ENCODE measurements at places on chromosomes 12 and 14.

- no peak for DNase-seq
Observed at GRCh38 chr14:99524091-99524661, 43.0 kb downstream of the CCNK start.

- DNase-seq = no peak
Observed at GRCh38 chr12:57803319-57803893, 15.1 kb downstream of the AVIL start.

- DNase-seq = no peak
Observed at GRCh38 chr12:31456562-31456961, 130.6 kb upstream of the SINHCAF start.

- no peak for DNase-seq
Observed at GRCh38 chr12:53590652-53591051, 35.5 kb downstream of the ATF7 start.

GRCh38 chr12:53624458-53624857 lies 1.7 kb downstream of the ATF7 start:
- no peak for DNase-seq

GRCh38 chr14:73146111-73146510 lies 9.8 kb downstream of the PSEN1 start:
- no peak for DNase-seq

- DNase-seq = no peak
Observed at GRCh38 chr12:89194683-89195082, 157.6 kb downstream of the DUSP6 start.

DNA sequence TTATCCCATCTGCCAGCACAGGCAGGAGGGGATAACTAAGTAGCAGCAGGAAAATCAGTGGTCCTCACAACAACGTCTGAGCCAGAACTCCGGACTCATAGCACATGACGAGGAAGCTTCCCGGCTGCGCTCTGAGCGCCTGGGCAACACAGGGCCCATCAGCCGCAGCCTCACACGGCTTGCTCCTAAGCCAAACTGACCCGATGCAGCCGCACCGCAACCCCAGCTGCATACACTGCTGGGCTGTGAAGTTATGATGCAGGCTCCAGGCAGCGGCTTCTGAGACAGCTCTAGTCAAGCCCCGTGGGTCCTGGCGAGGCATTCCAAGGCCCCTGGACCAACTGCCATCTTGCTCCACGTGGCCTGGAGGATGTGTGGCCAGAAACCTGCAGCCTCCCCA lies 28.1 kb downstream of the ZFYVE21 start:
- no peak for DNase-seq

DNA sequence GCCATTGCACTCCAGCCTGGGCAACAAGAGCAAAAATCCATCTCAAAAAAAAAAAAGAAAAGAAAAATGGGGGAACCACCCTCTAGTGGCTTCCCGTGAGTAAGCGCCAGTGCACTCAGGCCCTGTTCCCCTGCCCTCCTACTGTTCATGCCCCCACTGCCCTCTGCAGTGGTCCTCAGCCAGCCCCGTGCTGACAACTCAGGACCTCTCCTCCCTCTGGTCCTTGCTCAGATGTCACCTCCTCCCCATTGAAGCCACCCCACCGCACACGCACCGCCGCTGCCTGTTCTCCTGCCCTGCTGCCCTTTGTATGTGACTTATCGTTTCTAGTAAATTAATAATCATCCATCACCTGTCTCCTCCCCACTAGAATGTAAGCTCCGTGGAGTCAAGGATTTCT lies 58.8 kb upstream of the DYNC1H1 start:
- DNase-seq = no peak

DNA sequence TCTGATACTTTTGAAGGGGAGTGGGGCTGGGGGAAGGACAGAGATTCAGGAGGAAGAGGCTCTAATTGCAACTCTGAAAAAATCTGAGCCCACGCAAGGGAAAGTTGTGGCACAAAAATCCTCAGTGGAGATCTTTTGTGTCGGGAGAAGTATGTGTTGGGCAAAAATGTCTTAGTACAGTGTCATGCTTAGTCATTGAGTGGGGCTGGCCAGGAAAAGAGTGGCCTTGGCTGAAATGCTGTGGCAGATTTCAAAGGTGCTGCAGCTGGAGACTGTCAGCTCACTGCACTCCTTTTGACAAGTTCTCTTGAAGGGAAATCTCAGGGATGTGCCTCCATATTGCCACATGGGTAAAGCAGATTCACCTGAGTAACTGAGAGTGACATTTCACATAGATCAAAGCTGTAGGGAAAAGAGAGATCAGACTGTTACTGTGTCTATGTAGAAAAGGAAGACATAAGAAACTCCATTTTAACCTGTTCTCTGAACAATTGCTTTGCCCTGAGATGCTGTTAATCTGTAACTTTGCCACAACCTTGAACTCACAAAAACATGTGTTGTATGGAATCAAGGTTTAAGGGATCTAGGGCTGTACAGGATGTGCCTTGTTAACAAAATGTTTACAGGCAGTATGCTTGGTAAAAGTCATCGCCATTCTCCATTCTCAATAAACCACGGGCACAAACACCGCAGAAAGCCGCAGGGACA lies 36.0 kb upstream of the GLIPR1 start:
- no peak for DNase-seq

DNA sequence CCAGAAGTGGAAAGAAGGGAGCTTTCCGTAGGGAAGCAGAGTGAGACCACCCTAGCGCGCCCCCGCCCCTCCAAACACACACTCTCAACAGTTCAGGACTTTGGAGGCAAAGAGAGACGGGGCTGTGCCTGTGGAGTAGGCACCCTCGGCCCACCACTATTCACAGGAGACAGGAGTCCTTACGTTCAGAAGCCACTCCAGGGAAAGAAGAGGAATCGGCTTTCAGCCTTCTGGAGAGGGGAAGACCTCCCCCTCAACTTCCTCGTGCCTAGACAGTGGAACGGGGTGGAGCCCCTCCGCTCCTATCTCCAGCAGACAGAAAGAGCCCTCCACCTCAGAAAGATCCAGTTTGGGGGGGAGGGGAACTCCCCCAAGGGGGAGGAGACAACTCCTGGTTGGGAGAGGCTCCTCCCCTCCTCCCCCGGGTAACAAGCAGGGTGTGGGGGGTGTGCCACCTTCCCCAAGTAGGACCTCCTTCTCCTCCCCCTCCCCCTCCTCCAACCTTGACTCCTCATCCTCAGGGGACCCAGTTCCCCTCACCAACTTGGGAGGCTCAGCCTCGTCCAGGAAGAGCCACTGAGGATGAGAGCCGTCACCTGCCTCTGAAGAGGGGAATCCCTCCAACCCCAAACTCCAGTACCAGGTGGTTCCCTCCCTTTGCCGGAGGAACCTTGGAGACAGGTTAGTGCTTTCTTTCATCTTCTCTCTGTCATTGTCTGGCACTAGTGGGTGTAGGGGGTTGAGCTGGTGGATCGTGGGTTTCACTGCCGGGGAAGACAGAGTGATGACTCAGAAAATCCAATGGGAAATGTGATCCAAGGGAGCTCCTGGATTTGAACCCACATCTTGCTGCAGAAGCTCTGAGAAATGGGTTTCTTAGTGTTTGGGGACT lies 883 bp downstream of the FOXJ2 start:
- DNase-seq = no peak

- DNase-seq = no peak
Observed at GRCh38 chr12:107125833-107126232, 32.5 kb upstream of the CRY1 start.

DNA sequence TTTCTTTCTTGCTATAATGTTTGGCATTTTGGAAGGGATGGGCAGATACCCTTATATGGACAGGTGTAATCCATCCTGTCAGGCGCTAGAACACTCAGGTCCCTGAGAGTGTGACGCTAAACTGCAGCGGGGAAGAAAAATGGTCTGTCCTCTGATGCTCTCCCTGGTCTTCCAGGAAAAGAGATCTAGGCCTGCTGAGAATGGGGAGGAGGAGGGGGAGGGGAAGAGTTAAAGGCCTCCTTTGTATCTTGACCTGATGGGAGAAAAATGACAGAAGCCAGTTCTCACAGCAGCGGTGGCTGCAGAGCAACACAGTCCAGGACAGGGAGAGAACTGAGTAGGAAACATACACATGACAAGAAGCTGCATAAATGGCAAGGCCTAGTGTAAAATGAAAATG lies 61.1 kb downstream of the RPS6KA5 start:
- no peak for DNase-seq

GRCh38 chr12:68918960-68919359 lies 14.0 kb downstream of the CPM start:
- DNase-seq = no peak

DNA sequence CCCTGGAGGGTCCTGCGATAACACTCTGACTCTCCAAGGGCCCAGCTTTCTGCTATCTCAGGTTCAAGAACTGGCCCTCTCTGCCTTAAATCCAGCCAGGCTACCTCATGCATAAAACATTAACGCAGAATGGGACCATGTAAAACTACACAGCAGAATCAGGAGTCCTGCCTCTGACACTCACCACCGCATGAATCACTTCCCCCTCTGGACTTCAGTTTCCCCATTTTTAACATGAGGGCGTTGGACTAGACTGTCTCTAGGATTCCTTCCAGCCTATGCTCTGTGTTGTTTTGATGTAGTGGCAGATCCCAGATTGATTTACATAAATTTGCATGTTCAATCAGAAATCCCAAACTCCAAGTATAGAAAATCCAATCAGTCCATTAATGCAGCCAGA lies 3.3 kb downstream of the NCKAP5L start:
- no peak for DNase-seq

DNA sequence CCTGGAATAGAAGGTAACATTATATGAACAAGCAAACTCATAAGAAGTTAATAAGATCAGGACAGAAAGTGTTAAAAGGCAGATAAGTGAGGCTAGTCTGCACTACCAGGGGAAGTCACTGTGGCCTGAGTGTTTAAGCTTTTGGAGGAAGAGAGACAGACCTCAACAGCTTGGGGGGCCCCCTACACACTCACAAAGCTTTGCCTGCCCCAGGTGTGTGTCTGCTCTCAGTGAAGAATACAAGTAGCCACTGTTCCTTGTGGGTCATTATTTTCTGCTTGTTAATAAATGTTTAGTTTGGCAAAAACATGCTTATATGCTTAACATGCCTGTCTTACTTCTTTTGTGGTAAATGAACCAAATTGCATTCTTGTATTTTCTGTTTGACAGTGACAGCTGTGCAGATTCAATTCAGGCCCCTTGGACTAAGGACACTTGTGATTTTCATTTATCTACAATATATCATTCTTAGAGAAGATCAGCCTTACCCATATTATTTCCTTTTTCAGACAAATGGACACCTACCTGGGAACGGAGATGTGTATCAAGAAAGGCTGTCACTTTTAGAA lies 50.7 kb upstream of the C12orf71 start:
- DNase-seq = no peak

DNA sequence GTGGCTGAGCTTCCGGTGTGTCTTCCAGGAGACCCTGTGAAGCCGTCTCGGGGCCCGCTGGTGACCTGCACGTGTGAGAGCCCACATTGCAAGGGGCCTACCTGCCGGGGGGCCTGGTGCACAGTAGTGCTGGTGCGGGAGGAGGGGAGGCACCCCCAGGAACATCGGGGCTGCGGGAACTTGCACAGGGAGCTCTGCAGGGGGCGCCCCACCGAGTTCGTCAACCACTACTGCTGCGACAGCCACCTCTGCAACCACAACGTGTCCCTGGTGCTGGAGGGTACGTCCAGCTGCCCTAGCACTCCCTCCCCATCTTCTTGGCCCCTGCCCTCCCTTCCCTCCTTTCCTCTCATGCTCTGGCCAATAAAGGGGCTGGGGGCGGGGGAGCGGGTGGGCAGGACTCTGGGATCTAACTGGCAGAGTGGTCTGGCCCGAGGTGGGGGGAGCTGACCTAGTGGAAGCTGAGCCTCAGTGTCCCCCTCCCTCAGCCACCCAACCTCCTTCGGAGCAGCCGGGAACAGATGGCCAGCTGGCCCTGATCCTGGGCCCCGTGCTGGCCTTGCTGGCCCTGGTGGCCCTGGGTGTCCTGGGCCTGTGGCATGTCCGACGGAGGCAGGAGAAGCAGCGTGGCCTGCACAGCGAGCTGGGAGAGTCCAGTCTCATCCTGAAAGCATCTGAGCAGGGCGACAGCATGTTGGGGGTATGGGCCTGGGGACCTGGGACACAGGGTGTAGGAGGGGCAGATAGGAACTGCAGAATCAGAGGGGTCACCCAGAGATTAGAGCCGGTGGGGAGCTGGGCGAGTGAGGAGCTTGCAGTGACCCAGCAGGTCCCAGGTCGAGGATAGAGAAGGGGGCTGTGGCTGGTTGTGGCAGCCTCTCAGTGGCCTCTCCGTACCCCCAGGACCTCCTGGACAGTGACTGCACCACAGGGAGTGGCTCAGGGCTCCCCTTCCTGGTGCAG lies 6.0 kb downstream of the ACVRL1 start:
- no peak for DNase-seq

DNA sequence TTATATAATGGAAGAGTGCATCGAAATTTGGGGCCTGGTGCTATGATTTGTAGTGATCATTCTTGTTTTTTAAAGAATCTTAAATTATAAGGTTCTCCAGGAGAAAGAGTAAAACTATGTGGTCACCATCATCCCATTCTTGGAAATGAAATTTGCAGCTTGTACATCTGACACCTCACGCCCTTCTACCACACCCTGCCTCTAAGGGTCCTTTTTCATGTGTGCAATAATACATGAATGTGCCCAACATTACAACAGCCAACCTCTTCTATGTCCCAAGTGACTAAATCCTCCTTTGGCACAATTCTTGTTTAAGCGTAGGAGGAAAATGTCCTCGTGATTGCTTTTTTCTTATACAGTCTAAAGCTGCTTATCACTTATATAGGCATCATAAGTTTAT lies 636.5 kb upstream of the NOVA1 start:
- no peak for DNase-seq

DNA sequence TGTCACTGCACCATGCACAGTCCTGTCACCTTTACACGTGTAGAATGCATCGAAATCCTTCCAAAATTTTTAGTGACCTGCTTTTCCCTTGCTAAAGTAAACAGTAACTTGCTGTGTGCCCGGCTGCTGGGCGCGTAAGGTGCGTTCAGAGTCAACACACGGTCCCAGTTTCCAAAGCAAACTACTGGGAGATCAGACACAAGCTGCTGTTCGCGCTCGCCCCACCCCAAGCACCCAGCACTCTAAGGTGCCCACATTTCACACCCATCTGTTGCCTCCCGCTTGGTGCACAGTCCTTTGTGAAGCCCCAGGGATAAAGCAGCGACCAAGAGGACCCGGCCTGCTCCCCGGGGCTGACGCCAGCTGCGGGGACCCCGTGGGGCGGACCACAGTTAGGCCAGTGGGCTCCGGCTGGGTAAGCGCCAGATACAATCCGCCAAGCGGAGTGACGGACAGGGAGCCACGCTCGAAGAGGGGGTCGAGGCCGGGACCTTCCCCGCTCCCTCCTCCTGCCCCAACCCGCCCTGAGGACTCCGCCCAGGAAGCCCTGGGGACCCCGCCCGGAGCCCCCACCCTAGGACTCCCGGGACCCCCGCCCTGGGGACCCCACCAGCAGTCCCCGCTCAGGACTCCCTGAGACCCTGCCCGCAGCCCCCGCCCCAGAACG lies 633 bp downstream of the STX2 start:
- no peak for DNase-seq

DNA sequence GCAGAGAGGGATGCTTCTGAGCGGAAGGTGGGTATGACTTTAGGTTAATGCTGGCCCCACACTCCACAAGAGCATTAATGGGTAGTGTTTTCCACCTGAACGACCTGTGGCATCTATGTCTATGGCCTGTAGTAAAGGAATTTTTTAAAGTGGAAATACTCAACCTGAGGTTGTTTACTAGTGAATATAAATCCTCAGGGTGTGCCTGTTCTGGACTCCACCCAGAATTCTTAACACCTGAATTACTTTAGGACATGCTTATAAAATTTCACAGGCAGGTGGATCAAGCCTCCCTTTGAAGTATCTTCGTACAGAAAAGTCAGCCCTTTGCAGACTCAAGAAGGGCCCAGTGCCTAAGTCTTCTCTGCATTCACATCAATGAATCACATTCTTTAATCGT lies 196.1 kb downstream of the ESR2 start:
- no peak for DNase-seq

- DNase-seq = no peak
Observed at GRCh38 chr12:66062290-66062625, 68.3 kb downstream of the LLPH start.
